ENCODE measurements at places on chromosomes 1 and 21.

GRCh38 chr1:183910845-183911244 lies 105.9 kb downstream of the RGL1 start:
- no peak for DNase-seq

DNA sequence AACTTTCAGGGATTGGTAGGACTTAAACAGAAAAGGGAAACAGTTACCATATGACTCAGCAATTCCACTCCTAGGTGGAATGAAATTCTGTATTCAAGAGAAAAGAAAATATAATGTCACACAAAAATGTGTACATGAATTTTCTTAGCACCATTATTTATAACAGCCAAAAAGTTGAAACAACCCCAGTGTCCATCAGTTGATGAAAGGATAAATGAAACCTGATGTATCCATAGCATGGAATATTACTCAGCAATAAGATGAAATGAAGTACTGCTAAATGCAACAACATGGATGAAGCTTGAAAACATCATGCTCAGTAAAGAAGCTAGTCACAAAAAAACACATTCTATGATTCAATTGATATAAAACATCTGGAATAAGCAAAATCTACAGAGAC lies 15.5 kb downstream of the EEIG2 start:
- DNase-seq = no peak

DNA sequence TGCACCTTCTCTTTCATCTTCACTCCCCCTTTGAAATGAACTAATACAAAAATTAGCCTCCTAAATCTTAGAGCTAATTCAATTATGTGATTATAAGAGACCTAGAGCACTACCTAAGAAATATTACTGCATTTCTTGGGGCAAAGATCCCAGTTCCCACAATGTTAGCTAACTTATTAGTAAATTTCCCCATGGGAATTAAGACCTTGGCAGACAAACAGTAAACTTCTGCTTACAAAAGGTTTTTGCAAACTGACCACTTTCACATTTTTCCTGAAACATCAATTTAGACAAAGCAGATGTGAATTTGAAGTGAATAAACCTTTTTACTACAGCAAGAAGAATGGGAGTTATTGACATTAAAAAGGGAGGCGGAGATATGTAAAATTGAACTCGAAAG lies 34.6 kb upstream of the LHX8 start:
- DNase-seq = no peak

DNA sequence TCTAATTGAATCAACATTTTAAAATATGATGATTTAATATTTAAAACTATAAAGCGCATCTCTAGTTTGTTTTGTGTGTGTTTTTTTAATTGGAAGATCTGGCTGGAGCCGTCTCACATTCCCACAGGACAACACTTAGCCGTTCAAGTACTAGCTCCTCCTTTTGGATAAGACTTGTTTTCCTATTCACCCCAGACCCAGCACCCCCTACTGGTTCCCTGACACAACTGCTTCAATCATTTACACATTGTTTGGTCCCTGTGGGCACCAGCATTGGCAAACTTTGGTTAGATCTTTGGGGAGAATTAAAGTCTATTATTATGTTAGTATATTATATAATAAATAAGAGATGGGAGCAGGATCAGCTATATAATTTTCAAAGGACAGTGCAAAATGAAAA lies 34.5 kb downstream of the TYW3 start:
- peak; percentile 10 for DNase-seq

DNA sequence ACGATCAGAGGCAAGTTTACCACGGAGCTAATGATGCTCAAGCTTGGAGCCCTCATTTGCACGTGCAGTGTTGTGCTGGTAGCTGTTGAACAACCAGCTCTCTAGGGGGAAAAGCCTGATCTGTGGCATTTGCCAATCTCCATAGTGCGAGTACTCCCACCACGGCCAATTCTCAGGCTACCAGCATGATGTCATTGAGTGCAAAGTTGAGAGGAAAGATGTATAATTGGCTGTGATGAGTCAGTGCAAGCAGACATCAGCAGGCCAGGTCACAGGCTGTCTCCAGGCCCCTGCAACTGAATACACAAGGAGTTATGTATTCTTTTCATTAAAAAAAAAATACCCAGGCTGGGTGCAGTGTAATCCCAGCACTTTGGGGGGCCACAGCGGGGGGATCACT lies 233.1 kb upstream of the VAMP3 start:
- no peak for DNase-seq

- no peak for DNase-seq
Measured at GRCh38 chr1:2911421-2912178, 109.7 kb upstream of the ACTRT2 start.

DNA sequence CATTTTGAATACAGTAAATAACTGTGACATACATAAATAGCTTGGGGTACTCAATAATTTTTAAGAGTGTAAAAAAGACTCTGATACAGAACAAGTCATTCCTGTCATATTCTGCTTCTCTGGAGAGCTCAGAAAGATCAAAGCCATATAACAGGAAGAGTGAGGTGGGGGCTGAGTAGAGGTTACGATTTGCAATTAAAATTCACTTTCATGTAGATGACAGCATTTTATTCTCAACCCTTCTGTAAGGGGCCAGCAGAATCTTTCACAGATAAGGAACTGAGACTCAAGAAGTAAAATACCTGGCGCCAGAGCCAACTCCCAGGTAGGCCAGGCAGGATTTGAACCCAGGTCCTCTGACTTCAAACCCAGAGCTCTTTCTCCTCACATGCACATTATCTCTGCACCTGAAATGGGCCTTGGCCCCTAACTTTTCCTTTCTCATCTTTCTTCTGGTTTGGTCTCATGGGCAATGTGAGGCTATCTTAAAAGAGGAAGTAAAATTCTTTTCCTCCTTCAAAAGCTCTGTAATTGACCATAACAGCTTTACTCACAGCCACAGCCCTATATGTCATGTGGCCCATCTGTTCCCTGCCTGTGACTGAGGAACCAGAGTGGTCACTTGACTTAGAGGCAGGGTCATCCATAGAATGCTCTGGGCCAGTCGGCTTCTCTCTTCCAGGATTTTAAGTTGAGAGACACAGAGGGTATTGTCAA lies 80.9 kb upstream of the SYT6 start:
- peak; percentile 42 for DNase-seq

- DNase-seq = no peak
Measured at GRCh38 chr1:177937931-177938330, 31.9 kb downstream of the SEC16B start.

GRCh38 chr21:25813917-25814316 lies 79.1 kb downstream of the GABPA start:
- DNase-seq = no peak

DNA sequence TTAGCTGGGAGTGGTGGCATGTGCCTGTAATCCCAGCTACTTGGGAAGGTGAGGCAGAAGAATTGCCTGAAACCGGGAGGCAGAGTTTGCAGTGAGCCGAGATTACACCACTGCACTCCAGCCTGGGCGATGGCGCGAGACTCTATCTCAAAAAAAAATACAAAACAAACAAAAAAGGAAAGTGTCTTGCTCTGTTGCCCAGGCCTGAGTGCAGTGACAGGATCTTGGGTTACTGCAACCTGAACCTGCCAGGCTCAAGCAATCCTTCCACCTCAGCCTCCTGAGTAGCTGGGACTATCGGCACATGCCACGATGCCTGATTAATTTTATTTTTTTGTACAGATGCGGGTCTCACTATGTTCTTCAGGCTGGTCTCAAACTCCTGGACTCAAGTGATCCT lies 33.3 kb downstream of the DEGS1 start:
- no peak for DNase-seq

DNA sequence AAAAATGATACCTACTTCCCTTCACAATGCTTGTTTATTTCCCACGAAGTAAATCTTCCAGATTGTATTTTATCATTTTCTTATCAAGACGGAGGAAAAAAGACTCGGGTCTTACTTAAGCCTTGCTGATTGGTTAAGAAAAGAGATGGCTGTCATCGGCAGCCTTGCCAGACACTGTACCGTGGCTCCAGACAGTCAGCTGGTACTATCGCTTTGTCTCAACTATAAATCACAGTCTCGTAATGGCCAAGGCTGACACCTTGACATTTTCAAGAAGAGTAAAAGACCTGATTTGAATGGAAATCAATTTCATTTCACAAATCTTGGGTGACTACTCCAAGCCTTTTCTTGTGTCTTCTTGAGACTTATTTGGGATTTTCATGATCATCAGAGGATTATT lies 868.0 kb downstream of the USP25 start:
- DNase-seq = no peak

DNA sequence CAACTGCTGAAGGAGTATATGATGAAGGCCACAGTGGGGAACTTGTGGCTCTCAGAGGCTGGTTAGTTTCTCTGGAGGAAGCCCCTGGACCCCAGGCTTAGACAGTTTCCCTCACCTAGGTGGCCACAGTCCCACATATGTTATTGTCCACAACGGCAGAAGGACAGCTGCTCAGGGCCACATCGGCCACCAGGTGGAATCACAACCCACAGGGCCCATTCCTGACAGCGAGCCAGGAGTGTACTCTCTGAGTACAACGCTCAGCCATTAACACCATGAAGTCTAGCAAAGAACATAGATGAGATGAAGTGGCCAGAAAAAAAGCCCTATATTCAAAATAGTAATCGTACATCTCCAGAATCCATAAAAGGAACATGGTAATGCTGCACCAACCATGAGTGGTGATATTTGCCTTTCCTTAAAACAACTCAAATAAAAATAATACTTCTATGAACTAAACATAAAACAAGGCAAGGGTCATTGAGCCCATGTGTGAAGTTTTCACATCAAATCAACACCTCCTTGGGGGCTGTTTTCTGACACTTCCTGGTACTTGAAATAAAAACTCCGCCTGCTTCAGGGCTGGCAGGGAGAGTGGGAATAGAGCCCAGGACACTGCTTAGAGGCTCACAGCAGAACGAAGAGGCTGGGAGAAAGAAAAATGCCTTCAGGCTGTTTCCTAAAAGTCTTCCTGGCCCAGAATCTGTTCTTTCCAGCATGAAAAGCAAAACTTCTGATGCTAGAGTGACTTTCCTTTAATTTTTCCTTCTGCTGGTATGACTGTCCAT lies 383.3 kb downstream of the HHAT start:
- no peak for DNase-seq

DNA sequence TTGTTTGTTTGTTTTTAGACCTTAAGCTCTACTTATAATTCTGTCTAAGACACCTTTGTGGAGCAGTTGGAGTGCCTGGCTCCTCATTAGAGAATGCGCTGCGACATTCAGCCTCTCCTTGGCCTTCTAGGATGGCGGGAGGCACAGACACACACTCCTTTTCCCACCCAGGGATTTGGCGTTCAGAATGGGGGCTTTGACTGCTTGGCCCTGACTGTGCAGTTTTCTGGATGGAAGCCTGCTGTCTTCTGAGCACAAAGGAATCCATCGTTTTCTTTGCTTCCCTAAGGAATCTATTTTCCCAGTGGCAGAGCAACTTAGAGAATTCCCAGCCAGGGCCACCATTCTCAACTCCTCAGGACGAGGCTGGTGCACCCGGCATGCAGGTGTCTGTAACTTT lies 83.6 kb downstream of the GALNT2 start:
- DNase-seq = no peak

DNA sequence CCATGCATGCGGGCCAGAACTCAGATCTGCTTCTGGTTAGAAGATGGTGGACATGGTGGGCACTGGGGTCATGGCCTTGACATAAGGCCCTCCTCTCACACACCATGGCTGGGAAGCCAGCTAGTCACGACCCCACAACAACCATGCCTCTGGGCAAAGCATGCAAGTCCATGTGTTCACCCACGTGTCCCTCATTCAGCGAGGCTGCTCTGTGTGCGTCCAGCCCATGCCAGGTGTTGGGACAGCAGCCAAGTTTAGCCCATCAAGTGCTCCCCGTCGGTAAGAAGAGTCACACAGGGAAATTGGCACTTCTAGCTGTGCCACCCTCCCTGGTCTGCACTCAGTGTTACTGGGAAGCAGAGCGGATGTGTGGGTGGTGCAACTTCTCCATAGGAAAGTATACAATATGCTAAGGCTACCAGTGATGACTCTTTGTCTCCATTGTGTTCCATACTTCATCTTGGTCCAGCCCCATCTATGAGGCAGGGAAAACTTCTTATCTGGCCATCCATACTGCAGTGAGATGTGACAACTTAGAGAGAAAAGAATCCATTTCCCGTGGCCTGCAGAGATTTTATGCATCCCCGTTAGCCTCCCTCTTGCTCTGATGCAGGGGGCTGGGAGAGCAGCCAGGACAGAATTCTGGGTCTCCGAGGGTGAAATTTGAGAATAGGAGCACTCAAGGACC lies 198.0 kb downstream of the GRIK3 start:
- DNase-seq = peak; percentile 6
